Activated CD8-positive, alpha-beta memory T cell treated with anti-CD3 and anti-CD28 coated beads for 1 hour (primary cell): ENCODE measurements at places on chromosomes 6 and 20.

GRCh38 chr6:169577236-169577635, 124.6 kb downstream of the WDR27 start:
- DNase-seq, result no peak

DNA sequence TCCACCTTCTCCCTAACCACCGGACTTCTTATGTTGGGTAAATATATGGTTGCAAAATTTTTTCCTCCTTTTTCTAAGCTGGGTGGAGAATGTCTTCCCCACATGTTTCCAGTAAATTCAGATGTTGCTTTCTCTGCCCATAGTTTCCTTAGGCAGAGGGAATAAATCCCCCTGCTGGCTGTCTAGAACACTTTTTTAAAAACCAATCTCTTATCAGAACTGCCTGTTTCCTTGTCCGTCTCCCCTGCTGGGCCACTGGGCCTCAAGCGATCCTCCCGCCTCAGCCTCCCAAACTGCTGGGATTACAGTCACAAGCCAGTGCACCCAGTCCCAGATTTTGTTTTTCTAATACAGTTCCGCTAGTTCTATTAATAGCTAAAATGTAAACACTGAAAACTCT, 9.9 kb upstream of the WFDC2 start:
- DNase-seq, result no peak

DNA sequence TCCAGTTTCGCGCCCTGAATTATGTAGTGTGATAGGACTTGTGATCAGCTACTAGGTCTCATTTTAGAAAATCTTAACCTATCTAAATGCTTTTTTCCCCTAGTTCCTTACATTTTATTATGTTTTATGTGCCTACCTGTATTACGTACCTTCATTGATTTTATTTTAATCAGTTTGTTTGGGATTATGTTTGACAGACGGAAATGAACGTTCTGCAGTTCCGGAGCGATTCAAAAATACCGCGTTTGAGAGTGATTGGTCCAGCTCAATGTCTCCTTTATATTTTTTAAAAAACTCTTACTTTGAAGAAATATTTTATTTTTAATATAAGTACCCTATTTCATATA, 114.3 kb upstream of the BTN3A2 start:
- no peak for DNase-seq

GRCh38 chr20:25493137-25493536, 85.7 kb downstream of the GINS1 start:
- no peak for DNase-seq

GRCh38 chr20:15699431-15700146, 873.7 kb downstream of the KIF16B start:
- no peak for DNase-seq

DNA sequence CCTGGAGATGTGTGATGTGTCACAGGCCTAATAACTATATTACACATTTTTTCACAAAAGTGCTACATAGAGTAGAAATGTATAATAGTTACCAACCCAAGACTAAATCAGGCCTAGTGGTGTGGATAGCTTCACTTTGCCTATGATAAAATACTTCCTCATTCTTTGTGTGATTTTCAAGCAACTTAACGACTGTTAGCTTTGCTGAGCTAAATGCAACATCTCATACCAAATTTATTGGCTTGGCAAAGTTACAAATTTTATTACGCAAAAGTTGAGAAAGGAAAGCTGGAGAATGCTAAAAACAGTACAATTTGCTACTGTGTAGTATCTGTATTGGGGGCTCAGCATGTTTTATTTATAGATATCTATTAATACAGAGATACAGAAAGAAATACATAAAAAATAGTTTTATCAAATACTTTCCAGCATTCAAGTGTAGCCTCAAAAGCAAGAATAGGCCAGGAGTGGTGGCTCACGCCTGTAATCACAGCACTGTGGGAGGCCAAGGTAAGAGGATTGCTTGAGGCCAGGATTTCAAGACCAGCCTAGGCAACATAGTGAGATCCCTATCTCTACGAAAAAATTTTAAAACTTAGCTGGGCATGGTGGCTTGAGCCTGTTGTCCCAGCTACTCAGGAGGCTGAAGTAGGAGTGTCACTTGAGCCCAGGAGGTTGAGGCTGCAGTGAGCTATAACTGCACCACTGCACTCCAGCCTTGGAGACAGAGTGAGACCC, 3.6 kb upstream of the EDN1 start:
- no peak for DNase-seq

- no peak for DNase-seq
Observed at GRCh38 chr20:12638633-12639312, 370.0 kb upstream of the SPTLC3 start.

DNA sequence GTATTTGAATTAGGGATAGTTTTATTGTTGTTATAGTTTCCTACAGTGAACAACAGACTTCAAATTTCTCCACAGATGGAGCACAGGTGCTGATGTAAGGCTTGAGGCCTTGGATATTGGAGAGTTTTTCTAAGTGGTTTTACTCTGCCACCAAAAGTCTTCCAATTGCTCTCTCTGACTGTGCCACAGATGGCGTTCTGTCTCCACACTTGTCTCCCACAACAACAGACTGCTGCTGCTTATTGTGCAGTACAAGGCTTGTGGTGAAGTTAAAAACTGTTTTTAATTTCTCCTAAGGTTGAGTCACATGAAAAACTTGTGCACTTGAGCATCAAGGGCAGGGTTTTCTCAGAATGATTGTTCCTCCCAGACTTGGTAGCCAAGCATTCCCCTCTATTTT, 460.9 kb upstream of the KHDRBS2 start:
- no peak for DNase-seq

DNA sequence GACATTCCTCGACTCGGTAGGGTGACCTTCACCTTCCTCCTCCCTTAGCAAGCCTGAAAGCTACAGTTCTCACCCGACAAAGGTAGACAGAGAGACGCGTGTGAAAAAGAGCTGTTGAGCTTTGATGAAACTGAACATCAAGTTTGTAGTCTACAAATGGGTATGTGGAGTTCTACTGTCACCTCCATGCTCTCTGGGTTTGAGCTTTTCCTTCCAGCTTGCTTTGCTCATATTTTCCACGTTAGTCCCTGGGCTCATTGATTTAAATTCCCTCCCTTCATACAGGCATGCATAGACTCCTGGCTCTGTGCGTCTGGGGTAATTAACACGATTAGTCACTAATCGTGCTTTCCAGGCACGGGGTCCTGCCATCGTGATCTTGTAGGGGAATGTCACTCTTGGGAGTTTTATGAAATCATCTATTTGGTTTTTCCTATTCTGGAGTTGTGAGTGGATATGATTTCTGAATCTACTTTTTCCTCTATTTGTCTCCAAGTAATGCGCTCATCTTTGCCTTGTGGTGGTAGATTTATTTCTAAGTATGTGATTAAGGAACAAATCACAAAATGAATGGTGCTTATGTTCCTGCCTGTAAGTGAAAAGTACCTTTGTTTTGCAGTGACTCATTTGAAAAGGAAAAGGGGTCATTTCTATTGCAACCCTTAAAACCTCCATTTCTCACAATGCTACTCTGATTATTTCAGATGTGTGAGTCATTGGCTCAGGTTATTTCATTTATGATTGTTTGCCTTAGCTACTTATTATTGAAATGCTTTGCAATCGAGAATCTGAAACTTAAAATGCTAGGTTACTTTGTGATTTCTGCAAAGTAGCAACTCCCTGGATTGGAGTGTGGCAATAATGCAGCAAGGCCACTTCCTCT, 154.6 kb downstream of the ZDHHC14 start:
- DNase-seq, result no peak

GRCh38 chr20:35468671-35469334, 13.4 kb downstream of the CEP250 start:
- DNase-seq, result no peak

GRCh38 chr6:3195695-3196497, 31.6 kb downstream of the TUBB2B start:
- no peak for DNase-seq

DNA sequence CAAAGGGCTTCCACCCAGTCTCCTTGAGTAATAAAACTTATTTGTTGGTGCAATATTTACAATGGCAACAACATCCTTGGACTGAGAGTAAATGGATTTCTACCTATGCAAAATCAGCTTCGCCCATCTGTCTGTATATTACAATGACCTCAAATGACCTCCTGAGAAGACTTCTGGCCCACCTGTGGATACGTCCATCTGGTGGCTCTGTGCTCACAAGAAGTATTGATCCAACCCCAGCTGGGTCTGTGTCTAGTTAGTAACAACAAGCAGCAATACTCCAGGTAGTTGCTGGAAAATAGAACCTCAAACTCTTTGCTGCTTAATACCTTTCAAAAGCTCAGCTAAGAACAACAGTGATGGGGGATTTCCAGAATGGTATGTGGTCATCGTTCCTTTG, 34.7 kb upstream of the GSTA4 start:
- DNase-seq, result no peak

DNA sequence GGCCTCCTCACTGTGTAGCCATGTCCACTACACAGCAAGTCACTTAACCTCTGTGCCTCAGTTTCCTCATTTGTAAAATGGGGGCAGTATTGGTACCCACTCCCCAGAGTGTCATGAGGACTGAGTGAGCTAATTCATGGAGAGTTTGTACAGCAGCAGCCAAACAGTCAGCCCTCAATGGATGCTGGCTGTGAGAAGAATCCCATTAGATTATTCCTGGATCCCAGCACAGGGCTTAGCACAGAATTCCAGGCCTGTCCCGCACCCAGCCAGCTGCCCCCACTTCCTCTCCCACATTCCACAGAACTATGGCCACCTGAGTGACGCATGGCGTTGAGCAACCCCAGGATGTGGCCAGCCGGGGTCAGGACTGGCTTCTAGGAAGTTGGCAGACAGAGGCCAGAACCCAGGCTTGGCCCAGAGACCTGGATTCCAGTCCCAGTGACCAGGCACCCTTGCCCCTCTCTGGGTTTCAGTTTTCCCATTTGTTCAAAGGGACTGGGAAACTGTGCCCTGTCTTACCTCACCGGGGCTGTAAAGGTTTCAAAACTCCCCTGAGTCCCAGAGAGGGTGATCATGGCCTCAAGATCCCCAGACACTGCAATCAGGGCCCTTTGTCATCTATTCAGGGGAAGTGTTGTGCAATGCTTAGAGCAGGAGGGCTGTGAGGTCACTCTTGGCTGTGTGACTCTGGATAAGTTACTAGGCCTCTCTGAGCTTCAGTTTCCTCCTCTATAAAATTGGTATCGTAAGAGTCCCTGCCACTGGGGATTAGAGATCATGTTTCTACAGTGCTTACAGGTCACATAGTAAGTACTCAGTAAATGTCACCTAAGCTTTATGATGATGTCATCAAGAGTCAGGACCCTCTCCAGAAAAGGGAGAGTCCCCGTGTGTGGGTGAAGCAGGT, 3.0 kb upstream of the TGM2 start:
- DNase-seq, result no peak

- no peak for DNase-seq
Observed at GRCh38 chr20:6576726-6577125, 190.8 kb upstream of the BMP2 start.

DNA sequence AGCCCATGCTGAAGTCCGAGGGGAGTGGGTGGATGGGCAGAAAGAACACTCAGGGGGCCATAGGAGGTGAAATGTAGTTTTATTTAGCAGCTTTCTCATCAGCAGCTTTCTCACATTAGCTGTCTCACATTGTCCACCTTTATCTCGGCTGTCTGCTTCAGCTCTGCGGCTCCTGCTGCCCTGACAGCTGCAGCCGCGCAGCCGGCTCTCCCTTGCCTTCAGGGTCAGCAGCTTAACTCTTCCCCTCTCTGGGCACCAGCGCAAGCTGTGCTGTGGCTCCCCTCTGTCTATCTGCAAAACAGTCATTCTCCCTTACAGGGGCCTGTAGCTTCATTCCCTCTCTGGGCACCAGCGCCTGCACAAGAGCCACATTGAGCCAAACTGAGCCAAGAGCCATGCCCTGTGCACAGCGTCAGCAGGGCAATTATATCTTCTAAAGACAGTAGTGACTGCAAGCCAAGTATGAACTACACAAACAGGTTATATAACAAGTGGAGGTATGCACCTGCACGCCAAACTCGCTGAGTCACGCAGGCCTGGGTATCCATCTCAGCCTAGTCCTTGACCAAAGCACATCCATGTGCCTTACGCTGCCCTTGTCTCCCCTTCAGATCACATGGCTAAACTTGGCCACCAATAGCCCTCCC, 198.8 kb downstream of the EYA2 start:
- no peak for DNase-seq

DNA sequence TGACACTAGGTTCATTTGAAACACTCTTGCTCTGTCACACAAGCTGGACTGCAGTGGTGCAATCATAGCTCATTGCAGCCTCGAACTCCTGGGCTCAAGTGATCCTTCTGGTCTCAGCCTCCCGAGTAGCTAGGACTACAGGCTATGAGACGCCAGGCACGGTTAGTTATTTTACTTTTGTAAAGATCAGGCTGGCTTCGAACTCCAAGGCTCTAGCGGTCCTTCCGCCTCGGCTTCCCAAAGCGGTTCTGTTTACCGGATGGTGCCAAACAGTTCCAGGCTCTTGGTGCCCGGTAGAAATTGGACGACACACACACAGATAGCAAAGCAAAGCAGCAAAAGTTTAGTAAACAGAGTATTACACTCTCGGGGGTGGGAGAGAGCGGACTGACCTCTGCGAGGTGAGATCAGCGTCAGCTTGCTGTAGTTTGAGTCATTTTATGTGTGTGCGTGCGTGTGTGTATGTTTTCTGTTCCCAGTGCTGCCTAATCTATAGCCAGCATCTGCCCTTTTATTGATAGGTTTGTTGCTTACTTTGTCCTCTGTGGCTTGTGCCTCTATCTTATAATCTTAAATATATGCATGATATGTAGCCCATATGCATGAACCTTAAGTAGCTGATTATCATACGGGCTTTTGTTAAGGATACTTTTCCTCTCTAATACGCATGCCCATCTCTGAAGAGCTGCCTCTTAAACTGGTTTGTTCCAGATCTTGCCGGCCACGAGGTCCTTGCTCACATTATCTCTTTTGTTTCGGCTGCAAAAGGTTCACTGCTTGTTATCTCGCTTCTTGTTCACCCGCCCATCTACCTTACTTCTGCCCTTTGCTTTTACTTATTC, 75.2 kb downstream of the OR2B2 start:
- no peak for DNase-seq

DNA sequence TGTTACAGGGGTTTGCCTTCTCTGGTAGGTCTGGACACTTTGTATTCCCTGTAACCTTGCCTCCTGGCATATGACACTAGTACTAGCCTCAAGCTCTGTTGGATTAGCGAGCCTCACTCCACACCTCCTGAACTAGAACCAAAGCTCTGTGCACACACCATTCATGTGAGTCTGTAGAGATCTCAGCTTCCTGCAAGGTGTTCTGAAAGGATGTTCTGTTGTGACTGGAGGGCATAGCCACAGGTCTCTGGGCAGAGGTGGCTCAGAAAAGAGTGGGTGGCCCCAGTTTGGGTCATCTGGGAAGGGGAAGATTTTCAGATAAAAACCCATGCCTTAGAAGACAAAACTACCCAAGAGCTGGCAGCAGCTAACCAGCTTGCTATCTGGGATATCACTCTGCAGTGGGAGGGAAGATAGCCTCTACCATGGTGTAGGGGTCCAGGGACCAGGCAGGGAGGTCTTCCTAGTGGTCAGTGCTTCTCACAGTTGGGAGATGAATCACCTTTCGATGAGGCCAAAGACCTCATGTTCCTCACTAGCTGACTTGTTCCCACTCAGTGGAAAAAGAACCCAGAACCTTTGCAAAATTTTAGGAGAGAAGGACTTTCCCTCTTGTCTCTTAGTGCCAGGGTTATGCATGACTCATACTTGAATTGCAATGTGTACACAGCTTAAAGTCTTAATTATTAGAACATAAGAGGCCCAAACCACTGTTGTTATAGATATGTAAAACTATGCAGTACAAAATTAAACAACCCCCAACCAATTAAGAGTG, 41.4 kb downstream of the HLA-F start:
- DNase-seq, result no peak

GRCh38 chr20:36585410-36586125, 12.2 kb downstream of the TGIF2 start:
- DNase-seq, result no peak

- DNase-seq, result no peak
Observed at GRCh38 chr20:43520074-43520630, 12.7 kb downstream of the L3MBTL1 start.

- no peak for DNase-seq
Observed at GRCh38 chr6:98039443-98039842, 756.4 kb upstream of the MMS22L start.
